ENCODE measurements at places on chromosomes 3 and 15.

DNA sequence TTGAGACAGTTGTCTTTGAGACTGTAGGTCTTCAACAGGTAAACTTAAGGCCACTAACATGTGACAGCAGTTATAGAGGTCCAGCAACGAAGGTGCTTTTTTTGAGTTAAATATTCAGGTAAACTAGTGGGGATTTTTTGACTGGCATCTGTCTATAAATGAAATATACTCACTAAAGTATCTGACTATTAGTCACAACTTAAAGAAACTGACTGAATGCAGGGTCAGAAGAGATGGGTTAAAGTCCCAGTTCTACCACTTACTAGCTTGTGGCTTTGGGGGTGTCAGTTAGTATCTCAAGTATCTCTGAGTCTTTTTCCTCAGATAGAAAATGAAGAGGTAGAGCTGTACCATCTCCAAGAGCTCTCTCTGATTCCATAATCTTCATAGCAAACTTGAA lies 18.0 kb downstream of the MIX23 start:
- no peak for DNase-seq

DNA sequence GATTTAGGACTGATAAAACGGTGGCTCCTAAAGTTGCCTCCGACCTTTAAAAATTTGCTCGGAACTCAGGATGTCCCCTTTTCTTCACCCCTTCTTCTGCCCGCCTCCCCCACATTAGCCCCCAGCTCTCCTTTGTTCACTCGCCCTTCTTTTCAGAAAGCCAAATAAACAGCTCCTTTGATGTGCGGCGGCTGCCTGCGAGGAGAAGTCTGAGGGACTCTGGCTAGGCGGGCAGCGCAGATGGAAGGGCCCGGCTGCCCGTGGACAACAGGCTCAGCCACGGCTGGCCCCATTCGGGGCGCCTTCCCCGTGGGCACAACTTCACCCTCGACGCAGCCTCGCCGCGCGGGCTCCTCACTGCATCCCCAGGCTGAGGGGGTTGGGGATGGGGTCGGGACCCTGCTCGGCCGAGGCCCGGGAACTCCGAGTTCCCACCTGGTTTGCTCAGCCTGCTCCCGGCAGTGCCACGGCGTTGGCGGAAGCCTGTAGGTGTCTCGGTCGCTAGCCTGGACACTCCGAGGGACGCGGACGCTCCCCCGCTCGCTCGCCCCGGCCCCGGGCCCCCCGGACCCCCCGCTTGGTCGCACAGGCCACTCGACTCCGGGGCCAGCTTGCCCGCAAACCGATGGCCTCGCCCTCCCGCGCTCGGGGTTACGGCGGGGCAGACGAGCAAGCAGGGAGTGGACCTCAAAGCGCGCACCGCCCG lies 897 bp upstream of the TLE3 start:
- peak; percentile 69 for DNase-seq

GRCh38 chr3:66418475-66418931 lies 82.3 kb downstream of the LRIG1 start:
- no peak for DNase-seq

- no peak for DNase-seq
Observed at GRCh38 chr3:71585131-71585530, 1.6 kb upstream of the FOXP1 start.

- no peak for DNase-seq
Observed at GRCh38 chr15:85306946-85307686, 73.3 kb upstream of the AKAP13 start.

DNA sequence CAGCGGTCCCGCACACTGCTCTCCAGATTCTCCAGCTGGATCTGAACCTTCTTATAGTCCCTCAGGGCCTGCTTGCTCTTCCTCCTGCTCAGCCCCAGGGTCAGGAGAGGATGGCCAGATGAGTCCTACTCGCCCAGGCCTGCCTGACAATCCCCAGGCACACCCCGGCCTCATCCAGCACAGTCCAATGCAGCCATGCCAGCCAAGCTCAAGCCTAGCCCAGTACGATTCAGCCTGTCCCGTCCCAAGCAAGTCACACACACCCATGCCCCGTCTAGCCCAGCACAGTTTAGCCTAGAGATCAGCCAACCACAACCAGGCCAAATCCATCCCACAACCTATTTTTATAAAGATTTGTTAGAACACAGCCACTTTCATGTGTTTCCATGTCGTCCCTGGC lies 16.8 kb downstream of the PLXNB1 start:
- no peak for DNase-seq

DNA sequence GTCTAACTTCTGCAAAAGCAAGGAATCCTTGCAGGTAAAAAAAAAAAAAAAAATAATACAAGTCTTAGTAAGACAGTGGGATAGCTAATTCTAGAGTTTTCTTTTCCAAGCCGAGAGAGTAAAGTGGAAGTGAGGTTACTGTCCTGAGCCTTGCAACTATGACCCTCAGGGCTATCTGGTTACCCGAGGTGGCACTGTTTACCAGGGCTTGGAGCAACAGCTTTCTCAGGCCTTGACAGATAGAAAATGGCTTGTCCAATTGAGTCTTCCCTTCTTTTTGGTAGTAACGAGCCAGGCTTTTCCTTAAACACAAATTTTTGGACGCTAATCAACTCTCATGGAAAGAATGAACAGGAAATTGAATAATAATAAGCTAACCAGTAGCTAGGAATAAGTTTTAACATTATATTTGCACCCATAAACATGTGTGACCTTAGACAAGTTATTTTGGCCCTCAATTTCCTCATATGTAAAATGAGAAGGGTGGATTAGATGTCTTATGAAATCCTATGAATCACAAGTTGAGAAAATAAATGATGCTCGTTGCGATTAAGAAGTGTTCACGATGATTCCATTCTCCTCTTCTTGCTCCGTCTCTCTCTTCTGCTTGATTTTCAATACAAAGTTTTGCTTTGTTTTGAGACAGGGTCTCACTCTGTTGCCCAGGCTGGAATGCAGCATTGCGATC lies 236.9 kb upstream of the KBTBD8 start:
- no peak for DNase-seq

GRCh38 chr3:124886168-124887056 lies 753 bp downstream of the ITGB5 start:
- DNase-seq: peak; percentile 78

DNA sequence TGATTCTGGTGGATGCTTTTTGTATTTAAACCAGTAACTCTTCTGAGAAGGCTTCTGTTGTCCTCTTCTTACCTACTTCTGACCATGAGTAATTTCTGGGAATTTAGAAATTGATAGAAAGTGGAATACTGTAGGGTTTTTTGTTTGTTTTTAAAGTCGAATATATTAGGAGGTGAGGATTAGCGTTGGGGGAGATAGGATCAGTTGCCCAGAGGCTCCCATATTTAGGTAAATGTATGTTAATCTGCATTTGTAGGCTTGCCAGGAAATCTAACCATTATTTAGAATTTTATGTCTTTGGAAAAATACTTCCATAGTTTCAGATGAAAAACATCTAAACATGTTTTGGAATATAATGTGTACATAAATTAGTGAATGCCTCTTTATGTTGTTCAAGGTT lies 6.1 kb downstream of the STT3B start:
- DNase-seq: no peak

GRCh38 chr3:24158761-24159454 lies 213.8 kb downstream of the NR1D2 start:
- DNase-seq: no peak

DNA sequence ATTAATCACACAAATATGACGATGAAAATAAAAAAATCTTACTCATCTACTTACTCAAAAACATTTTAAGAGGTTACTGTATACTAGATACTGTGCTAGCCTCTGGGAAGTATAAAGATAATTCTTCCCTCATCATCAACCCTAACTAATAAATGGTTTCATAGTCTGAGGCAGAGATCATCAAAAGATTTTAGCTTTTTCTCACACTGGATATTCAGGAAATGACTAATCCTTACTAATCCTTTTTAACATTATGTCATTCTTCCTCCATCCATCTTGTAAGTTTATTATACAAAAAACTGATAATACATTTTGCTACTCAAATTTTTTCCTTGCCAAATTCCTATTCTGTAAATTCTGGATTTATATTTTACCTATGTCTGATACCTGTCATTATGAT lies 29.7 kb downstream of the ACAD11 start:
- DNase-seq: no peak

DNA sequence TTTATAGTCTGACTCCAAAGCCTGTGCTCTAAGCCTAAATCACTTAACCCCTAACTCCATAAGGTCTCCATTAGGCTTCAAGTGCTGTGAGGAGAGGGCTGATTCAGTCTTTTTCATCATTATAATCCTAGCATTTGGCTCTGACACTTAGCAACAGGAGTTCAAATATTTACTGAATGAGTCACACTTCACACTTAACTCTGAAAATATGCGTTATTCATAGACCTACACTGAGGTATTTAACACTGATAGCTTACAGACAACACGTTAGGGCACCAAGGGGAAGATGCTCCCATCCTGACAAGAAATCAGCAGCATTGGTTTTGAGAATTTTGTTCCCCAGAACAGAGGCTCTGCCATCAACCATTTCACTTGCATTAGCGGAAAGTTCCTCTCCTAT lies 53.5 kb downstream of the MSL2 start:
- no peak for DNase-seq

DNA sequence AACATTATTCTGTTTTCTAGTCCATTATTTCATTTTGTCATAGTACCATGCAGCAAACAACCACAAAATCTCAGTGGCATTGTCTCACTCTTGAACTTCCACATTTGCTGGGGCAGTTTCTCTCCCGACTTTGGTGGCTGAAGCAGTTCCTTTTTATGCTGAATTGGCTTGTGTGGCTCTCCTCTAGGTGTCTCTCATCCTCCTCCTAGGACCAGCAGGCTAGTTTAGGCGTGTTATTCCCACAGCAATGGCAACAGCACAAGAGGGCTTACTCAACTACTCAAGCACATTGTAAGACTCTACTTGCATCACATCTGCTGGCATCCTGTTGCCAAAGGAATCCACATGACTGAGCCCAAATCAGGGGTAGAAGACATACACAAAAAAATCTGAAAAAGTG lies 201.8 kb upstream of the KCNH8 start:
- DNase-seq: peak; percentile 39

DNA sequence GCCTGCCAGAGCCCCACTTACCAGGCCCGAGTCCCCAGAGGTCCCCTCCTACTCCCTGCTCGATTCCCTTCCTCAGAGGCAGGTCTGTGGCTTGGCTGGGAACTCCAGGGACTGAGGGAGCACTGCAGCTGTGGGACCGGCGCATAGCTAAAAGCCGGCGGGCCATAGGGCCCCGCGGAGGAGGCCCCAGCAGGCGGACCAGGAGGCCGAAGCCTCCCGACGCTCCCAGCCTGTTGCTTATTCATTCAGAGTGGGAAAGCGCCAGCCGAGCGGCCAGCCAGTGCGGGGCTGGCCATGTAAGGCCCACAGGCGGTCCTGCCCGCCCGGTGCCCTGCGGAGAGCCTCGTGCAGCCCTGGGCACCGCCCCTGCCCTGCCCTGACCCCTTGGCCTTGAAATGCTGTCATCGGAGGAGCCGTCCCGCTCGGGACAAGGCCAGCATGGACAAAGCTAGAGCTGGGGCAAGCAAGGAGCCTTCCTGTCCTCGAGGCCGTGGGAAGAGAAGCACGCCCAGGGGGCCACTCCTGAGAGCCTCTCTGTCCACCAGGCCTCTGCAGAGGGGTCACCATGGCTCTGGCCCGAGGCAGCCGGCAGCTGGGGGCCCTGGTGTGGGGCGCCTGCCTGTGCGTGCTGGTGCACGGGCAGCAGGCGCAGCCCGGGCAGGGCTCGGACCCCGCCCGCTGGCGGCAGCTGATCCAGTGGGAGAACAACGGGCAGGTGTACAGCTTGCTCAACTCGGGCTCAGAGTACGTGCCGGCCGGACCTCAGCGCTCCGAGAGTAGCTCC lies at the start of gene LOXL1:
Gene LOXL1, plus strand, starts transcription at position 244 of the 784 bp plus-strand sequence. Its CDS starts 322 bp downstream, at position 566.
- DNase-seq: peak; percentile 54

DNA sequence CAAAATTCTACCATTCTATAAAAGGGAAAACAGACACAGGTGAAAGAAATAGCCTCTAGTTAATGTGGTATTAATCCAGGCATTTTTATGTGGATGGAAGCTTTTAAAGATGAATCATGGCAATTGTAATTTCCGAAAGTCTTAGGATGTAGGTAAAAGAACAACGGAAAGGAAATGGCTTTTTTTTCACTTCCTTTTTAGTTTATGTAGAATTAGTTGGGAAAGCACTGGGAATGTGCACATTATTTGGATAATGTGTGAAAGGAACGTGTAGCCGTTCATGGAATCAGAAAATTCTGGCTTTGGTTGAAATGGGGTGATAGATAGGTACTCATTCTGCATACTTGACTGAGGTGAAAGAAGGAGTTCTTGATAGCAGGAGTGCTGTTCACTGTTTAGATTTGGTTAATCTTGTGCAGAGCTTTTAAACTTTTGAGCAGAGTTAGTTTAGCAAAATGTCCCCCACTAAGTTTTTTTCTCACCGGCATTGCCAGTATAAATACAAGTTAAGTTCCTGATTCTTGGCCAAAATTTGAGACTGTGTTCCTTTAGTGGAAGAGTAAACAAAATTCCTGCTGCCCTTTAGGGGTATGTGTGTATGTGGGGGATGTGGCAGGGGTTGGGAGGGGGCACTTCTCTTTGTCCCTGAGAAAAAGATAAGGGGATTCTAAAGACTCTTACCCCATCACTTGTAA lies 20.2 kb upstream of the UTS2B start:
- no peak for DNase-seq

DNA sequence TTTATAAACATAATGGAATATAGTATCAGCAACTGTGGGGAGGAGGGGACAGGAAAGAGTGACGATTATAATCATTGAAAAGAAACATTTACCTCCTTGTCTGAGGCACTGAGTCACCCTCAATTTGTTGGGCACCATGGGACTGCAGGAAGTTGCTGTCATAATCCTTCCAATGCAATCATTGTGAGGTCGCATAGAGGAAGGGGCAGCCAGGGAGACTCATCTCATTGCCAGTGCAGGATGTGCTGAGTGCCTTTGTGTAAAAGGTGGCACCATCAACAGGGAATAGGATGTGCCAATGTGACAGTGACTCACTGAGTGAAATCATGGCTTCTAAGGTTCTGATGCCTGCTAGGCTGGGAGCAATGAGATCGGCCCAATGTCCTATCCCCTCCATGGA lies 300.4 kb upstream of the ADAMTS9 start:
- DNase-seq: no peak

DNA sequence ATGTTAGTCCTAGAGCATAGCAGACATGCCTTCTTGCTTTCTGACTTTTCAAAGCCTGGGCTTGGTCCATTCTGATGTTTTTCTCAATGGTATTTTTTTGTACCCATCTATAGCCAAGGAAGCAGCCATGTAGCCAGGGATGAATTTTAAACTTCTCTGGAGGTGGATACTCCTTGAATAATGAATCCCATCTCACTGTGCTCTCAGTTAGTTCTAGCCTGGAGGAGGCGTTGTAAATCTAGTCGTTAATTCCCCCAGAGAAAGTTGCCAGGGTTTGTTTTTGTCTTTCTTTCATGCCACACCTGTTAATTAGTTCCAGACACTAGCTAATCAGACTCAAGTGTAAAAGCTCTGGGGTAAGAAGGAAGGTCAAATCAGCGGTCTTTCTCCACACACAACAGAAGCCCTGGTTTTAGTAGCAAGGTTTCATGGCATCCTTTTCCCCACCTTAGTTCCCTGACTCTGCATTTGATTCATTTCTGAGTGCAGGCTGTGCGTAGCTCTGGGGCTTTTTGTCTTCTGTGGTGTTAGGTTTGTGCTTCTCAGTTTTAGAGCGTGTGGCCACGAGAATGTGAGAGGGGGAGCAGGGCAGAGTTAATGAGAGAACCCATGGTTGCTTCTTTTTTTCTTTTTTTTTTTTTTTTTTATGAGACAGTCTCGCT lies 19.7 kb downstream of the PTPRG start:
- DNase-seq: no peak
